ENCODE measurements at places on chromosomes 4 and X.

DNA sequence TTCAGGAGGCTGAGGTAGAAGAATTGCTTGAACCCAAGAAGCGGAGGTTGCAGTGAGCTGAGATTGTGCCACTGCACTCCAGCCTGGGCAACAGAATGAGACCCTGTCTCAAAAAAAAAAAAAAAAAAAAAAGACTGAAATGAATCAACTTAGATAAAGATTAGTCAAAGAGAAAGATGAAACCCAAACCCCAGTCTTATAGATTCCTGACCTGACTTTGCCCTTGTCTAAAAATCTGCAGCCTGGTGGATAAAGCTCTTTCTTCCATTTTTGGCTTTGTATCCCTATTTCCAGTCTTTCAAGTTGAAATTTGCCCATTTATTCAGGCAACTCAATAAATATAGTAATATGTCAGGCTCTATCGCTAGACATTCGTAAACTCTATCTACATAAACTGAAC, 39.3 kb upstream of the SPINK2 start:
- DNase-seq: no peak

- no peak for DNase-seq
Observed at GRCh38 chr4:169241464-169241863, 29.3 kb downstream of the SH3RF1 start.

DNA sequence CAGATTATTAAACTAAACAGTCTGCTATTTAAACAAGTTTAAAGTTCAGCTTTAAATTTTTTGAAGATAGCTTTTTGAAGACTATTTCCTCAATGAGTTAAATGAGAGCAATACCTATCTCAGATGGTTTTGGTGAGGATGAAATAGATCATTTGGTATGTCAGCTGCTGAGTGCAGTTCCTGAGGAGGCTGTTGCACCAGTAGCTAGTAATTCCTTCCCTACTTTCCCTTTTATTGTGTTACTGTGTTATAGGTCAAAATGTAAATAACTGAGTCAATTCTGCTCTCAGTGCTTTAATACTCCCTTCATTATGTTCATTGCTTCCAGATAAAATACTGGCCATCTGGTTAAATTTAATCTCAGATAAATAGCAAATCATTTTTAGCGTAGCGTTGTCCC, 48.6 kb downstream of the BMPR1B start:
- no peak for DNase-seq

DNA sequence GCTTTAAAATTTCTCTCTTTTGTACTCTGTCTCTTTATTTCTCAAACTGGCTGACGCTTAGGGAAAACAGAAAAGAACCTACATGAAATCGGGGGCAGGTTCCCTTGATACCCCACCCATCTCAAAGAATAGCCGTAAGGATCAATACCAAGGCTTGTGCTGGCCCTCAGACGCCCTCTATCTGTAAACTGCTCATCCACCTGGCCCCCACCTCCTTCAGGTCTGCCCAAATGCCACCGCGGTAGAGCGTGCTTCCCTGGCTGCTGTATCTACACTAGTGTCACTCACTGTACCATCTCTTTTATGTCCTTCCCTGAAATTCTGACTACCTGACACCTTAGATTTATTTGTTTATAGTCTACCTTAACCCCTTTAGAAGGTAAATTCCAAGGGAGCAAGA, 62.8 kb downstream of the SMIM20 start:
- DNase-seq: no peak

GRCh38 chr4:156771171-156771837, 200.3 kb downstream of the PDGFC start:
- peak; percentile 28 for DNase-seq

DNA sequence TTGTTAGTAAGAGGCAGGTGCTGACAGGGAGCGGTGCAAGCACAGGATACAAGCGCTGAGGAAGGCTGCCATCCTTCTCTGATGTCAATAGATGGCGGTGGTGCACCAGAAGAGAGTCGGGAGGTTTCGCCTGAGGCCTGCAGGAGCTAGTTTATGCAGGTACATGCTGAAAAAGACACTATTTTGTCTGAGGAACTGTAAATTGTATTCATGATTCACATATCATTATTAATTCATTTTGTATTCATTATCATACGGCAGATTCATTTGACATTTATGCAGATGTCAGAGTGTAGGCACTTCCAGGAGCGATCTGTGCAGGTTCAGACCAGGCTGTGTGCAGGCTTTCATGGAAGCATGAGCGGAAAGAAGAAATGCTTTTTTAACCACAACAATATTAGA, 824.0 kb downstream of the STIM2 start:
- DNase-seq: peak; percentile 79

DNA sequence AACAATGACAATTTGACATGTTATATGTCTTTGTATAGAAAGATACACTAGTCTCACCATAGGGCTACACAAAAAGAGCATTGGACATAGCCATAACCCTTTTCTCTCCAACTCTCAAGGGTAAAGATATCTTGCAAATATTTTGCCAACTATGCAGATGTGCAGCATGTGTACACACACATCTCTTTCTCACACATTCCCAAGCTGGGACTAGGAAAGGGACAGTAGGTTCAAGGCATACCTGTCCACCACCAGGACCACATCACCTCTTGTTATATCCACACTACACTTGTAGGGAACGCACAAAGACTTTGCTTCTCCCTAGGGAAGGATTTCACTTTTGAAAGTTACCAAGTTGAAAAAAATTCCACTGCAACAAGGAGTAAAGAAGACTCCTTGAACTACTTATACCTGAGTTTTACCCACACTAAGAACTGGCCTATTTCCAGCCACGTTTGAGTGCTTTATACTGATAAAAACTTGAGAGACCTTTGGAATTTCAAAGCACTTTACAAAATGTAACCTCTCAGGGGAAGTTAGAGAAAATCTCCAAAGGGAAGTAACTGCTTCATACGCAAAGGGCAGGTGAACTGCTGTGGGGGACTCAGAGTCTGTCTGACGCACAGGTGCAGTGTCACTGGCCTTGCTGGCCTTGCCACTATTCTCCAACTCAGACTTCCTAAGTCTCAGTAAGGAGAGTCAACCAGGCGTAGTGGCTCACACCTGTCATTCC, 36.9 kb downstream of the NR3C2 start:
- DNase-seq: no peak

DNA sequence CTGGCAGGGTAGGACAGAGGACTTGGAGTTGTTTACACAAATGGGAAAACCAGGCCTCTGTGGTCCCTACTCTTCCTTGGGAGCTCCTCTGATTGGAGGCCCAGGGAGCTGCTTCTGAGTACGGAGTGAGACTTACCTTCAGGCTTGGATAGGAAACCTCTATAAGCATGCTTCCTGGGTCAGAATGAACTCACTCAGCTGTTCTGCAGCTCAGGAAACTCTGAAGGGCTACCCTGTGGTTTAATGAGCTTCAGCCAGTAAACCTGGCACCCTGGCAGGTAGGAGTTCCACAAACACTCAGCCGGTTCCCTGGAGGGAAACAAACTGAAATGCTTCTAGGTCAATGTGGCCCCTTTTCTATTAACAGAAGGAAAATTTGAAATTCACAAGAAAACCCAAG, 51.0 kb upstream of the TFDP3 start:
- no peak for DNase-seq

GRCh38 chrX:87621697-87622096, 104.1 kb downstream of the KLHL4 start:
- no peak for DNase-seq

DNA sequence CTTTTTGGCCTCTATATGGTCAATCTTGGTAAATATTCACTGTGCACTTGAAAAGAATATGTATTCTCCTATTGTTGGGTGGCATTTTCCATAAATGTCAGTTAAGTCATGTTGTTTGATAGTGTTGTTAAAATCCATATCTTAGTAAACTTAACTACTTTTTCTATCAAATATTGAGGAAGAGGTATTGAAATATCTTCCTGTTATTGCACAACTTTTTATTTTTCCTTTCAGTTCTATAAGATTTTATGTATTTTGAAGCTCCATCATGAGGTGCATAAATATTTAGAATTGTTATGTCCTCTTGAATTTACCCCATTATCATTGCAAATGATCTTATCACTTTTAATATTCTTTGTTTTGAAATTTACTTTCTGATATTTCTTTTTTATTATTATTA, 3.4 kb downstream of the GK2 start:
- DNase-seq: no peak

GRCh38 chrX:47198026-47198686, 4.5 kb downstream of the UBA1 start:
- DNase-seq: peak; percentile 97

DNA sequence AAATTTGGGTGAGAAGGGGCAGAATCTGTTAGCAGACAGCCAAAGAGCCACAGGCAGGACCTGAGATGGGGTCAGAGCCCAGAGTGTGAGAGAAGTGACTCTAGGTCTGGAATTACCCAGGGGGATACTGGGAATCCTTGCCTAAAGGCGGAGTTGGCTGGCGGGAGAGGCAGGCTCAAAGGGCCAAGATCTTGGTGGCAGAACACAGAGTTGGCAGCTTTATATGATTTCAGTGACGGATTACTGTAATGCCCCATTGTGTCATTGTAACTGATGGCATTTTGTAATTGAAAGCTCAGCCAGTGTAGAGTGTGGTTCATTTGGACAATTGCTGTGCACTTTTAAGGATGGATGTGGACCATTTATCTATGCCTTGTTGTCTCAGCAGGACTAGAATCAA, 77.3 kb downstream of the SMIM20 start:
- no peak for DNase-seq

- DNase-seq: no peak
Observed at GRCh38 chrX:66677430-66677829, 38.6 kb upstream of the EDA2R start.

GRCh38 chr4:184544788-184545409, 70.5 kb upstream of the IRF2 start:
- DNase-seq: peak; percentile 33

DNA sequence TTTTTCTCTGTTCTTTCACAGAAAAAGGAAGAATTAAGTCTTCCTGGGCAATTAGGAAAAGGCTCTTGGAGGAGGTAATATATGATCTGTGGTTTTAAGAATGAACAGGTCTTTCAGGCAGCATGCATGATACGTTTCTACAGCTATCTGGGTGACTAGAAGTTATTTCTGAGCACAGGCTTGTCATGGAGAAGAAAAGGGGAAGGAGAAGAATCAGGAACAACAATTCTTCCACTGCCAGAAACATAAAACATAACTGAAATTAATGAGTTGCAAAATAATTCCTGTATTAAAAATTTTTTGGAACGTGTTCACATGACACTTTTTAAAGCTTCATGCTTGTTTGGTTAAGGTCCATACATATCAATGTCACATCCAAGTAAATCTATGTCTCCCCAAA, 17.7 kb upstream of the STIM2 start:
- no peak for DNase-seq

DNA sequence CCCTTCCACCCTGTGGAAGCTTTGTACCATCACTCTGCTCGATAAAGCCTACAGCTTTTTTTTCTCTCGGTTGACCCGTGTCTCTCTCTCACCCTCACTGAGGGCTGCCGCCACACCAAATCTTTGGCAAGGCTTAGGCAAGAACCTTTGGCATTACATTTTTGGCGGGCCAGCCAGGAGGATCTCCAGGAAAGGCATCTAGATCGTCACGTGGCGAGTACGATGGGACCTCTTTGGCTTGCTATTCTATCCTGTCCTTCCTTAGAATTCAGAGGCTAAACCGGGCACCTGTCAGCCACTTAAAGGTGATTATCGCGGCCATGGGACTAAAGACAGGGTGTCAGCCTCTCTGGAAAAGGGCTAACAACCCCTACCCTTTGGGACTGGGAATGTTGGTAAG, 96.2 kb downstream of the UGT2B28 start:
- DNase-seq: no peak

DNA sequence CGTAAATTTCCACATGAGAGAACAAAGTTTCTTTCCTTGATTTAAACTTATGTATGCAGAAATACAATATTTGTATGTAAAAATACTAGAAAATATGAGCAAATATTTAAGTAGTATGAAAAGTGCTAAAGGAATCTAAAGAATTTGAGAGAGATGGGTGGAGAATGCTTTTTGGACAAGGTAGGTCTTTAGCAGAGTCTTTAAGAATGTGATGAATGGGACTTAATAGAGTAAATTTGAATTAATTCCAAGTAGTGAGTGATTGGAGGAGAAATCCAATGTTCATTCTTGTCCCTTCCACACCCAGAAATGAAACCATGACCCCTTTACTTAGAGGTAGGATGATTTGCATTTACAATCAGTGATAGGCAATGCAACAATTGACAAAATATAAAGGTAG, 570.9 kb upstream of the ZFP42 start:
- DNase-seq: no peak

DNA sequence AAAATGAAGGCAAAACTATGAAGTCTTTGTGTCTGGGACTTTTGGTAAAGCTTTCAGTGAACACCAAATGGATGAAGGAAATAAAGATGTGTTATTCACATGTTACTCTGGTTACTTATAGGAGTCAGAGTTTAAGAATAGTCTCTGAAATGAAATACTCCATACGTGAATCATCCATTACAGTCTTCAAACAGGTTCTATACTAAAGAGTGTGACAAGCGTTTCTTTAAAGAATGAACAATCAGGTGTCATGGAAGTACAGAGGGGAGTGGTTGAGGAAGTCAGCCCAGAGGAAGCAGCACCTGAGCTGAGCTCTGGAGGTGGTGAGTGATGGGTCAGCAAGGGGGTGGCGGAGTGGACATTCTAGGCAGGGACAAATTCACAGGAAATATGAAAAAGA, 41.8 kb upstream of the SORBS2 start:
- DNase-seq: no peak

Measured in mesendoderm (in vitro differentiated cells).